T1000 (cell line): ENCODE measurements at places on chromosomes 16 and 17.

GRCh38 chr16:74942977-74943918 is 41.7 kb downstream of the WDR59 start:
- no peak for DNase-seq

GRCh38 chr16:56262148-56262547 is 70.9 kb downstream of the GNAO1 start:
- DNase-seq: no peak

GRCh38 chr17:1197781-1198490 is 18.2 kb upstream of the ABR start:
- no peak for DNase-seq

GRCh38 chr17:35239823-35240222 is 3.0 kb upstream of the SLFN5 start:
- no peak for DNase-seq

GRCh38 chr17:75048249-75048878 is 1.3 kb downstream of the KCTD2 start:
- no peak for DNase-seq

GRCh38 chr17:61139219-61139618 is 260.4 kb upstream of the TBX2 start:
- DNase-seq: no peak

DNA sequence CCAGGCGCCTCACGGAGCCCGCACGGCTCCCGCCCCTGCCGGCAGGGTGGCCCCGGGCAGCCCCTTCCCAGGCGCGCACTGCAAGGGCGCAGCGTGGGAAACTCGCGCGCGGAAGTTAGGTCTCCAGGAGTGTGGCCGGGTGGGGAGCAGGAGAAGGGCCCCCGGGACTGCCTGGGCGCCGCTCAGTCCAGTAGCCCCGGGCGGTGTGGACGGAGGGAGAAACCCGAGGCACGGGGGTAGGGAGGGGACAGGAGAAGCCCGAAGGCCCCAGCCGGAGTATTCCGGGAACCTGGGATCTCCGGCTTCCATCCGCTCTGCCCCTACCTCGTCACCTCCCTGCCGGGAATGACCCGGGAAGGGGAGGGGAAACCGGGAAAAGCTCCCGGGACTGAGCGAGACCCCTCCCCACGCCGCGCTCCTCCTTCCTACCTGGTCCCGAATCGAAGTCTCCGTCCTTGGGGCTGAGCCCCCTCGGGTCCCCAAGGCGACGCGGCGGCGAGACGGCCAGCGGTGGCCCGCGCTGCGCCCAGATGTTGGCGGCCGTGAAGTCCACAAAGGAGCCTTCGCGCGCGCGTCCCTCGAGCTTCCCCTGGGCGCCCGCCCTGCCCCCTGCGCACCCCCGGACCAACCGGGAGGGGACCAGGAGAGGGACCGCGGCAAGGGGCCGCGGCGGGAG is 418 bp downstream of the SOCS3 start:
- DNase-seq: peak; percentile 81

- DNase-seq: no peak
Observed at GRCh38 chr16:8788578-8789172, 8.8 kb downstream of the TMEM186 start.

GRCh38 chr17:19285213-19285900 is 48.2 kb downstream of the EPN2 start:
- no peak for DNase-seq

DNA sequence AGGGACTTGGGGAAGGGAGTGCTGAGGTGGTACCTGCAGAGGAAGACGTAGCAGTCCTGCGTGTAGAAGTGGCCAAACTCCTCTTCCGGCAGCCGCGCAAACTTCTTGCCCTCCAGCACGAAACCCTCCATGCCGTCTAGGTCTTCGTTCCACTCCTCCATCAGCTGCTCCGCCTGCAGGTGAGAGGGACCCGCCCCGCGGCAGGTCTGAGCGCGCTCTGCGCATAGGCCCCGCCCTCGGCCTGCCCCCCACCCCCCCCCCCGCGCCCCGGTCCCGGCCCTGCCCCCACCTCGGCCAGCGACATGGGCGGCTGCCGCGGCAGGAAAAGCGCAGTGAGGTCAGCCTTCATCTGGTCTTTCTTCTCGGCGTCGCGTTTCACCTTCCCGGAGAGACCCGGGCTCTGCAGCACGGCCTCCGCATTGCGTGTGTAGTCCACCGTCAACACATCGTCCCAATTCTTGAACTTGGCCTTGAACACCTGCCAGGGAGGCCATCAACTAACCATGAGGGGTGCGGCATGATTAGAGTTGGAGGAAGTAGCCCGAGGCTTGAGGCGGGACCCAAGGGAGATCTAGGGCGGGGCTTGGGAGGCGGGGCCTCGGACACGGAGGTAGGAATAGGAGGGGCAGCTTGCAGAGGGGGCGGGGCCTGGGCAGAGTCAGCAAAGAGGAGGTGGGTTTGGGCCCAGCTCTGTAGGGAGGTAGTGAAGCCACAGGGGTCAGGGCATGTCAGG is 11.5 kb downstream of the FLII start:
- peak; percentile 18 for DNase-seq

DNA sequence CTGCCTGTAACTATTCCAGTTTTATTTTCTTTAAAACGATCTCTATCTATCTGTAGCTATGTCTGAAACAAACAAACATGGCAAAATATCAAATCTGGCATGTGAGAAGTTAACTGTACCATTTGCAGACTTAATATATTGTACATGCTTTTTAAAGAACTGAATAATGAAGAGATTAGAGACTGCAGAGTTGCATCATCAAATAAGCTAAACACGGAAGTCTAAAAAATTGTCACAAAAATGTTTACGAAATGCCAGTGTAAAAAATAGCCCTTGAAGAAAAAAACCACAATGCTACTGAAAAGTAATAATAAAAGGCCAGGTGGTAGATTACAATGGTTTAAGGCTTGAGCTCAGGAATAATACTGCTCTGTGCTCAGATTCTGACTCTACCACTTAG is 43.1 kb downstream of the HS3ST3A1 start:
- DNase-seq: no peak

DNA sequence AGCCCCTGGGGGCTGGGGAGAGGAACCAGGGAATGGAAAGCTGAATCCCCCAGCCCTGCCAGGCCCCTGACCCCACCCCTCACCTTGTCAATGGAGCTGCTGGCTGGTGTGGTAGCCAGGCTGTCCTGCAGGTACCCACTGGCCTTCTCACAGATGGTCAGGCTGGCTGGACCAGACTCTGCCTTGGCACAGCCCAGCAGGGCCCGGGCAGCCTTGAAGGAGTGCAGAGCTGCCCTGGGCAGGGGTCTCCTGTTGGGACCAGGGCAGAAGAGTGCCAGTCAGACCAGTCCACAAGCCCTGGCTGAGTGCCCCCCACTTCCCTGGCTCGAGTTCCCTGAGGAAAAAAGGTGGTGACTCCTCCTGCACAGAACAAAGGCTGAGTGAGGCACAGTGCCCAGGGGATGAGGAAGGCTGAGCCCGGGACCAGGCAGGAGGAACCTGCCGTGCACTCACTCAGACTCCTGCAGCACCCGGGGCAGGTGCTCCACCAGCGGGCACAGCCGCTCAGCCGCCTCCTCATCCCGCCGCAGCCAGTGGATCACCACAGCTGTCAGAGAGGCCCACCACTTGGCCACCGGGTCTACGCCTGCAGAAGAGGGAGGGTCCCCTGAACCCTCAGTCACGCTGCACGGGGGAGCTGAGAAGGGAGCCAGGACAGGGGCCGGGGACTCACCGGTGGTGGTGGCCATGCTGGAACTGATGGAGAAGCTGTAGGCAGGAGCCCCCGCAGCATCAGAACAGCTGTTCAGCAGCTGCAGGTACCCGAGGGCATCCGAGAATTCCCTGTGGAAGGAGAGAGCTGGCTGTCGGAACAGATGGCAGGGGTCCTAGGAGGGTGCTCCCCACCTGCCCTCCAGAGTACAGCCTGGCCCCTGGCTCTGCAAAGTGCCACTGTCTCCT is 22.4 kb downstream of the SREBF1 start:
- DNase-seq: no peak

DNA sequence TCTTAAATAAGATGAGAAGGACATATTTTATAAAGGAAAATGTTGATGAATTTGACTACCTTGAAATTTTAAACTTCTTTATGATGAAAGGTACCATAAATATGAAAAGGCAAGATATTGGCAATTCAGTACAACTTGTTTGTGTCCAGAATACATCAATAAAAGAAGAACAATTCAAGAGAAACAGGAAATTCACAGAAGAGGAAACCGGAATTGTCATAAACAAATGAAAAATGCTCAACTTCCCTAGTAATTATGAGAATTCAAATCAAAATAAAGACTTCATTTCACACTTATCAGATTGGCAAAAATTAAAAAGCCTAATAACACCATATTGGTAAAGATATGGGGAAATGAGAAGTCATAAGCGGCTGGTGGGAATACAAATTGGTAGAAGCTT is 54.3 kb downstream of the WSB1 start:
- DNase-seq: no peak

- DNase-seq: no peak
Observed at GRCh38 chr16:22014271-22014873, 6.5 kb downstream of the MOSMO start.

DNA sequence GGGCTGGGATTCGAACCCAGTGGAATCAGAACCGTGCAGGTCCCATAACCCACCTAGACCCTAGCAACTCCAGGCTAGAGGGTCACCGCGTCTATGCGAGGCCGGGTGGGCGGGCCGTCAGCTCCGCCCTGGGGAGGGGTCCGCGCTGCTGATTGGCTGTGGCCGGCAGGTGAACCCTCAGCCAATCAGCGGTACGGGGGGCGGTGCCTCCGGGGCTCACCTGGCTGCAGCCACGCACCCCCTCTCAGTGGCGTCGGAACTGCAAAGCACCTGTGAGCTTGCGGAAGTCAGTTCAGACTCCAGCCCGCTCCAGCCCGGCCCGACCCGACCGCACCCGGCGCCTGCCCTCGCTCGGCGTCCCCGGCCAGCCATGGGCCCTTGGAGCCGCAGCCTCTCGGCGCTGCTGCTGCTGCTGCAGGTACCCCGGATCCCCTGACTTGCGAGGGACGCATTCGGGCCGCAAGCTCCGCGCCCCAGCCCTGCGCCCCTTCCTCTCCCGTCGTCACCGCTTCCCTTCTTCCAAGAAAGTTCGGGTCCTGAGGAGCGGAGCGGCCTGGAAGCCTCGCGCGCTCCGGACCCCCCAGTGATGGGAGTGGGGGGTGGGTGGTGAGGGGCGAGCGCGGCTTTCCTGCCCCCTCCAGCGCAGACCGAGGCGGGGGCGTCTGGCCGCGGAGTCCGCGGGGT is at the start of gene CDH1:
TSS of gene CDH1 (plus strand) at position 247 of the 684 bp plus-strand sequence. CDS start at position 371, 124 bp downstream.
- DNase-seq: no peak

DNA sequence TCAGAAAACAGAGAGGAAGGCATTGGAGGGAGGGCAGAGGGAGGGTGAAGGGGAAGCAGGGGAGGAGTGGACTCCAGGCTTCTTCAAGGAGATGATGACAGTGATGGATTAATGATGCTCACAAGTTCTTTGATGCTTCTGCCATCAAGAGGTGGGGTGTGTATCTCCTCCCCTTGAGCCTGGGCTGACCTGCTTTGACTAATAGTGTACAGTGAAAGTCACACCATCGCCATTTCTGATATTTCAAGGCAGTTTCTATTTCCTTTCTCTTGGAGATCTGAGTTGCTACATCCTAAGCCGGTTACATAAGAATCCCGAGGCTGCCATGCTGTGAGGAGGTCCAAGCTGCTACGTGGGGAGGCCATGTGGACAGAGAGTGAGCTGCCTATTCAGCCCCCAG is 312.5 kb downstream of the MAF start:
- DNase-seq: no peak

DNA sequence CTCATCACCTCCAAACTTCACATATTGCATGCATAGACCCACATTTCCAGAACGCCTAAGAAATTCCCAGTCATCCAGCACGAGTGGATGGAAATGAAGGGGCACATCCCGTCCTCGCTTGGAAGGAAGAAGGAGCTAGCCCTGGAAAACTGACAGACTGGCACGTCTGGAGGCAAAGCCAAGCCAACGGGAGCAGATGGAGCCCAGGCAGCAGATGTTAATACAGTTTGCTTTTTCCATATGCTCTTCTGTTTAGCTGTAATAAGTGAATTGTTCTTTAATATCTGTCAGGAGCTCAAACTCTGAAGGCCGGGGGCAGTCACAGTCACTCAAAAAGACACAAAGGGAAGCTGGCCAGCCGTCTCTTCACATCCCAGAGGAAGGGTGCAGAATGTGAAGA is 187.7 kb downstream of the XYLT1 start:
- DNase-seq: no peak

DNA sequence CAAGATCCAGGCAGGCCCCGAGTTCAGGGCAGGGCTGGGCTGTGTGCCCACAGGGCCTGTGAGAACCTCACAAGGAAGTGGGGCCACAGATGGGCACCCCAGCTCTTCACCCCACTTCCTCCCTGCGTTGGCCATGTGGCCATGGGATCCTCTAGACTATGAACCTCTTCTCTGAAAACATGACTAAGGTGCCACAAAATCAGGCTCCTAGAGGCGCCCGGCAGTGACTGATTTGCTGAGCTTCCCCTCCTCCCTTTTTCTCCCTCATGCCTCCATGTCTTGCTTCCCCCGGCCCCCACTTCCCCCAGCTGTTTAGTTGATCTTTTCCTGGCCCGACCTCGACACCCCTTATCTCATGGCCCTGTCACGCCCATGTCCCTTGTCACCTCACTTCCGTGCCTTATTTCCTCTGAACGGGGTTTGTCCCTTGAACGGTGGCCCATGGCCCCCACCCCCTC is 87.1 kb downstream of the KCNJ12 start:
- DNase-seq: no peak

DNA sequence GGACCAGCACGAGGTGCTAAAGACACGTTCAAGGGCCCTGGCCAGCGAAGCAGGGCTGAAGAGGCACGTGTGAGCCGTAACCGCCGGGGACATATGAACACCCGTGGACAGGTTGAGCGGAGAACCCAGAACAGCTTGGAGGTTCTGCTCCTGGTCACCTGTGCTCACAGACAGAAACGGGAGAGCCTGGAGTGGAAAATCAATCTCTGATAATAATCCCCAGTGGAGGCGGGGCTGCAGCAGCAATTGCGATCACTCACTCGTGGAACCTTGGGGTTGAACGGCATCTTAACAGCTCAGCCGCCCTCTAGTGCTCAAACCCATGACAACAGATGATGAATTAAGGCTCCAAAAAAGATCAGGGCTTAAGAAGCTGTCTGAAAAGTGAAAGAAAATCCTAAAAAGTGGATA is 25.6 kb downstream of the WIPI1 start:
- DNase-seq: no peak

DNA sequence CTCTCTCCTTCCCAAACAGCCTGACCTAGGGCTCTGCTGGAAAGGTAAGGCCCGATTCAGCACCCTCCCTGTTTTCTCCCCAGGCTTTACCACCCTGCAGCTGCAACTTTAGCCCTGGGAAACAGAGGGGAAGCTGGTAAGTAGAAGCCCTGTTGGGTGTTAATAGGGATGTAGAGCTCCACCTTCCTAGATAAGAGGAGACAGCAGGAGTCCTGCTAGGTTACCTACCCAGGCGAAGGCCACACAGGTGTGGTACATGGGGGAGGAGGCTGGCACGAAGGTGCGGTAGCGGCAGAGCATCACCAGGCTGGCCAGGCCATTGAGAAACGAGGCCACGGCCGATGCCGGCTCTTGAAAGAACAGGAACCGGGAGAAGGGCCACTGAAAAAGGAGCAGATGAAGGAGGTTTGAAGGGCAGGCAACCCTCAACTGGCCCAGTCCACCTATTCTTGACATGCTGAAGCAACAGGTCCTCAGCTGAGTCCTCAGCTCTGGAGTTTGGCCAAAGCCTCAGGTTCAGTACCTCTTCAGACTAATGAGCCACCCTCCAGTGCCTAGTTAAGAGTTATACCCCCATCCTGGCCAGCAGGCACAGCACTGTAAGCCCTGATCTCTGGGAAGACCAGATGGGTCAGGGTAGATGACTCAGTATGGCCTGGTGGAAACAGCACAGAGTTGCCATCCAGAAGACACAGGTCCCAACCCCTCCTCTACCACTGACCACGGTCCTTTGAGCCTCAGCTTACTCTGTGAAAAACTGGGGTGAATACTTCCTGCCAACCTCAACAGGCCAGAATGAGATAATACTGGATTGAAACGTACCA is 3.3 kb downstream of the PGAP3 start:
- DNase-seq: no peak
